ENCODE measurements at places on chromosomes 12 and 14.

- DNase-seq, result no peak
Measured at GRCh38 chr12:115709540-115710011, 567.9 kb downstream of the MED13L start.

GRCh38 chr12:22046968-22047390 is 961 bp downstream of the CMAS start:
- no peak for DNase-seq

GRCh38 chr12:47900131-47901062 is 4.4 kb downstream of the VDR start:
- no peak for DNase-seq

GRCh38 chr14:100780246-100780645 is 45.7 kb upstream of the MEG3 start:
- no peak for DNase-seq
